ENCODE measurements at places on chromosomes 5 and 9.

DNA sequence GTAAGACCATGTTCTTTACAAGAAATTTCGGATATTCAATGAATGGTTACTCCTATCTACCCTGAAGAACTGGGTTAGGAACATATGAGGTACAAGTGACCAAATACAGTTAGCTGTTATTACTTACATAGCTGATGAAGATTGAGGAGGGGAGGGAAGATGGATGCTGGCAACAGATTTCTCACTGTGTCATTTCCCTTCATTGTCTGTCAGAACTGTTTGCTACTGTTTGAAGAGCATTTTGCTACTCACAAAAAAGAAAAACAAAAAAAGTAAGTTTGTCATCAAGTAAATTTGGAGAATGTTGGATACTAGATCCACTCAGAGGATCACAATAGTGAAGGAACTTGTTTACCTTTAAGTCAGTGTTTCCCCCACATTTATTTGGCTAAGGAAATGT is 53.7 kb downstream of the ENC1 start:
- no peak for DNase-seq

DNA sequence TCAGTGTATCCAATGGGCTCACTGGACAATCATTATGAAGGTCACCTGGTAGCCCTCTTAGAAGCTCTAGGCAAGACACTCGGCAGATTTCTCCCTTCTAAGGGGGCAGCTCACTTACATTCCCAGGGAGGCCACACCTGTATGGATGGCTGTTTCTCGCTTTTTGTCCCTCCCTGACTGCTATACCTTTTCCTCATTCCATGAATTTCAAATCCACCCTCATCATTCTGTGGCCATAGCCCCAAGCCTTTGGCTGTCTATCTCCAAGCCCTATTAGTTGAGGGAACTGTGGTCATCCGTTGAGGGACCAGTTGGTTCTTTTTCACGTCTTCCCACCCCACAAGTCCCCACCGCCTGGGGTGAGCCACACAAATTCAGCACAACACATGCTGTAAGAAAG is 85.0 kb upstream of the RARS1 start:
- no peak for DNase-seq

DNA sequence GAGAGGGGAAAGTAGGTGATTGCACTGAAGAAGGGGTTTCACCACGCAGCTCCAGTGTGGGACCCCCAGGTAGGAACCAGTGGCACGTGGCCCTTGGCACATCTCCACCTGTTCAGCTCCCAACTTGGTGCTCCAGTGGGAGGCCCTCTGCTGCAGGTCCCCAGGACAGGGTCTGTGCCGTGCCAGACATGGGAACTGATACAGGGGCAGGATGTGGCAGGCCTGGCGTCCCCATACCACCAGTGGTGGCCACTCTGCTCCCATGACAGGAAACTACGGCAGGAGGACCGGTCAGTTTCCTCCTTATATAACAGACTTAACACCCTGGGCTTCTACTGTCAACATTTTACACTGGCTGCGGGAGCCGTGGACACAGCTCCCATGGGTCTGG is 67.3 kb downstream of the PSMB7 start:
- no peak for DNase-seq

DNA sequence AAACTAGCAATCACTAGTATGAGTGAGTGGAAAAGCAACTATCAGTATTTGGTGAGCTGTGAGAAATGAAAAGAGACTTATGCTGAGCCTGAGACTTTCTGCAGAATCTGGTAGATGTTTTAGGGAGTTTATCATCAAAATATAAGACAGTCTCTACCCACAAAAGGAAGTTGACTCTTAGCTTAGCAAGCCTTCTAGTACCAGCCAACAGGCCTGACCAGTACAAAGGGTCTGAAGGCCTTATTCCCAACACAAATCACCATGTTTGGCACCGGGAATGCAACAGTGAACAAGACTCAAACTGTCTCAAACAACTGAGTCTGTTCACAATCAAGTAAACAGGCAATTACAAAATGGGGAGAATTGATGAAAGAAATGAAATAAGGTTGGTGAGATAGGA is 244.4 kb downstream of the CWC27 start:
- no peak for DNase-seq

DNA sequence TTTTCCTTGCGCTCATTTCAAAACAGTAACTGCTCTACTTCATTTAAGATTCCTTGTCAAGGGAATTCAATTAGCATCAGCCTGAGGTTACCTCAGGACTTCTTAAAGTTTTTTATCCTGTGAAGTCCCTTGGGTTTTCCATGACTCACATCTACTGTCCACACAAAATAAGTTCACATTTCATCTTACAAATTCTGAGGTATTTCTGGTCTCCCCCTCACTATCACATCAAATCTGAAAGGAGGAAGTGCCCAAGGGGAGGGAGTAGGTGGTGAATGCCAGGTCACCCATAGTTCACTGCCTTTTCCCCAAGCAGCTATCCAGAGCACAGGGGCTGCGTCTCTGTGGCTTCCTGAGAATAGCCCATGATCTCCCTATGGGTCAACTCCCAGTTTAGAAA is 227.1 kb upstream of the NREP start:
- peak; percentile 8 for DNase-seq

DNA sequence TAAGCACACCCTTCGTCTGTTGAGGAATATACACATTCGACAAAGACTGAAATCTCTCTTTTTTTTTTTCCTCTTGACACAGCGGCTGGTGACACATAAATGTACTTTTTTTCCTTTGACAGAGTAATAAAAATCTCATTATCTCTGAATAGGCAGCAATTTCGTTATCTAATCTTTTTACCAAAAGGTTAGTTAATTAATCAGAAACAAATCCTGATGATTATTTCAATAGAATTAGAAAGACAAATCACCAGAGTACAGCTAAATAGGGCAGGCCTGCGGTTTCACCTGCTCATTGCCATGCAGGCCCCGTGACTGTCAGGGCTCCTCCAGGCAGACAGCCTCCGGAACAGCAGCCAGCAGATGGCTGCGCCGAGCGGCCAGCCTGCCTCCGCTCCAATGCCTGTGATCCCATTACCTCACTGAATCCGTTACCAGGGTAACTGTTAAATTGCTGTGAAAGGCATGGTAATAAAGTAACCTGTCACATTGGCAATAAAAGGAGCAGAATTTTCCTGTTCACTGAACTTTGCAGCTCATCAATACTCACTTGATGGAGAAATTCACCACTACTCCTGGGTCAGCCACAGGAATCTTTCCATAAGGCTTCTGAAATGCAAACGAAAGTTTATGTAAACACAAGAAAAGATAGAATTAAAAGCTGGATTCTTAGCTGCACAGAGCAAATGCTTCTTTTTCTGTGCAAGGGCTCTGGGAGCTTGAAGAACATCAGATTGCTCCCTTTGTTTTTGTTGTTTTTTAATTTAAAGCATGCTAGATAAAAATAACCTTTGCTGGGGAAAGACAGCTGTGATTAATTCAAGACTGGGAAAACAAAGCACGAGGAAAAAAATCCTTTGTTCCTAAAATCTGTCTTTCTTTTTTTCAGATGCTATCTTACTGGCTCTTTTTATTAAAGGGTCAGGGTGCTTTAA is 666.4 kb upstream of the ZNF608 start:
- DNase-seq, result no peak

GRCh38 chr5:140575309-140575708 is 10.7 kb downstream of the SLC35A4 start:
- peak; percentile 24 for DNase-seq

DNA sequence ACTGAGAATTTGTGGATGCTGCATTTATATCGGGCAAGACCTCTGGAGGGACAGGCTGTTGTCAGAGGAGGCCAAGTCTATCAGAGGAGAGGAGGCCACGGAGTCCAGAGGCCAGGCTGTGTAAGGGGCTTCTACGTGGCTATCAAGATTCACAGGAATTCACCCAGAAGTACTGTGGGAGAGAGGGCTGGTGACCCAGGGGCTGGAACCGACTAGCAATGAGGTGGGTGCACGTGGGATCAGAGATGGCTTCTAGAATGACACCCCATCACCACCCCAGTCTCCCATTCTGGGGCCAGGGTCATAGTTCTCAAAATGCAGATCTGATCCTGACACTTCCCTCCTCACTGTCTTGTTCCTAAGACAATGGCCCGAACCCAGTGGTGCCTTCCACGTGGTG is 61.2 kb upstream of the PHYKPL start:
- no peak for DNase-seq
